Urothelium cell line (cell line): ENCODE measurements at places on chromosomes 5 and 9.

- no peak for DNase-seq
These were observed 401.1 kb downstream of the SLCO4C1 start for GRCh38 chr5:101894985-101895384.

DNA sequence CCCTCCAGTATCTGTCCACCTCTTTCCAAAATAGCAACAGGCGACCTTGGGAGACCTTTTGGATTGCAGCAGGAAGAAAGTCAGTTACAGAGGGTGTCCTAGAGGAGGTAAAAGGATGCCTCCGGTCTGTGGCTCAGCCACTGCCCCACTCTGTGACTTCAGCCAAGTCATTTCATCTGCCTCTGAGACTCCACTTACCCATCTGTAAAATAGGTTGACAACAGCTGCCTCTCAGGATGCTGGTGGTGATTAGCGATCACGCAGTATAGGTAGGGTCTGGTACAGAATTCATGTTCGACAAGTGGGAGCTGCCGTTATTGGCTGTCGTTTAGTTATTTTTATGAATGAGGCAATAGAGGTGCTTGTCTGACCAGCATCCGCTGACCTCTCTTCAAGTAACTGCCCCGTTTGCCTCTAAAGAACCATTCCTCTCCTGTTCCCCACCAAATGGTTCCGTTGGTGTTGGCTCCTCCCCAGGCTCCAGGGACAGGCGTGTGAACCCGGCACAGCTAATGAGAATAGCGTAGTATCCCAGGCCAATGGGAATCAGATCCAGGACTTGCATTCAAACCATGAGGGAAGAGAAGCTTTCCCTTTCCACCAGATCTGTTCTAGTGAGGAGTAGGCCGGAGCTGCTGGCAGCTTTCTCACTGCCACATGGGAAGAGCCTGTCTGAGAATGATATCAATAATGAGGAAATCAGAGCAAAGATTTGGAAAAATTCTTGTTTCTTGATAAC lies 64.1 kb downstream of the SMIM23 start:
- no peak for DNase-seq

- DNase-seq, result peak; percentile 58
These were observed 28.7 kb downstream of the ANXA1 start for GRCh38 chr9:73180403-73180802.

DNA sequence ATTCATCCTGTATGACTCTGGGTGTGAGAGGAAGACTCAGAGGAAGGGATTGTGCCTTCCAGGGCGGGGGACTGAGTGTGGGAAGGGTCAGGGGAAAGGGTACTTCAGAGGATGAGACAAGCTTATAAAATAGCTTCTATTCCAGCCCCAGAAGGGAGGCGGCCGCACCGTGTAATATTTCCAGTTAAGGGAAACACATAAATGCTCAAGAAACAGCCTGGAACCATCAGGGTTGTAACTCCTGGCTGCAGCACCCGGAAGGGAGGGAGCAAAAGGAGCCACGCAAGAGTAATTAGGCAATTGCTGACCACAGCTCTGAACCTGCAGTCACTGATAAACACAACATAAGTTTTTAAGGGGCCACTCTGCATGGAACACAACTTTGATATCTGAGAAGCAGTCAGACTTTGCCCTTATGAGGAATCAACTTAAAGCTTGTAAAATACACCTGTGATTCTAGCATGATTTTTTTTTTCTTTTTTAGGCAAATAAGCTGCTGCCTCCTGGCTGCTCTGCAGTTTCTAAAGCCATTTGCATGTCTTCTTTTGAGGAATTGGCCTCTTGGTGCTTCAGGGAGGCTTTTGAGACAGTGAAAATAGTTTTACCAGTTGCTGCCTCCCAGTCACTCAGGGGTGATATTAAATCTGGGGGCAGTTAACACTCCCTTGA lies 382.7 kb downstream of the ENC1 start:
- DNase-seq, result no peak

DNA sequence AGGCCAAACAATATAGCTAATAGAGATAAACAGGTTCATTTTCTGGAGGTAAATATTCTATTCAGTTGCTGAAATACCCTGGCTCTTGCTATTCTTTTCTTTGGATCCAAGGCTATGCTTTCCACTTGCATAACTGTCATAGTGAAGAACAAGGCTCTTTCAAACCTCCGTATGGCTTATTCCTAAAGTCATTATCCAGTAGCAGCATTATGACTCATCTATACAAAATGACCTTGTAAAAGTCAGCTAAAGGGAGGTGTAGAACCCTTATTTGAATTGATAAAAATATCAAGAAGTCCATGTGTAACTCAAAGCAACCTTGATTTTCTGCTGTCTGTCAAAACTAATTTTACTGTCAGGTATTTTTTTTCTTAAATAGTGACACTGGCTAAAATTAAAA lies 447.8 kb downstream of the PLK2 start:
- DNase-seq, result peak; percentile 23

DNA sequence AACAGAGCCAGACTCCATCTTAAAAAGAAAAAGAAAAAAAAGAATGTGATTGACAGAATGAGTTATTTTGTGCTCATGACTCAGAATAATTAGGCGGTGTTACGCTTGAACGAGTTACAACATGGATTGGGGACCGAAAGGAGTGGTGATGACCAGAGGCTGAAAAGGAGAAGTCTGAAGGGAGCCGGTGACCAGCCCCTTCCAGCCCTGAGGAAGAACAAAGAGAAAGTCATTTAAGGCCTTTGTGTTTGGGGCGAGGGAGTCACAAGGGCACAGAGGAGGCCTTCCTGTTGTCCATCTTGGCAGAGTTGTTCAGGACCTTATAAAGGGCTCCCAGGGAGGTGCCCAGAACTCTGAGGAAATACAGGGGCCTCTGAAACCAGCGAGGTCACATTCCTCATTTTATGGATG lies 131.6 kb downstream of the GOLPH3 start:
- no peak for DNase-seq

DNA sequence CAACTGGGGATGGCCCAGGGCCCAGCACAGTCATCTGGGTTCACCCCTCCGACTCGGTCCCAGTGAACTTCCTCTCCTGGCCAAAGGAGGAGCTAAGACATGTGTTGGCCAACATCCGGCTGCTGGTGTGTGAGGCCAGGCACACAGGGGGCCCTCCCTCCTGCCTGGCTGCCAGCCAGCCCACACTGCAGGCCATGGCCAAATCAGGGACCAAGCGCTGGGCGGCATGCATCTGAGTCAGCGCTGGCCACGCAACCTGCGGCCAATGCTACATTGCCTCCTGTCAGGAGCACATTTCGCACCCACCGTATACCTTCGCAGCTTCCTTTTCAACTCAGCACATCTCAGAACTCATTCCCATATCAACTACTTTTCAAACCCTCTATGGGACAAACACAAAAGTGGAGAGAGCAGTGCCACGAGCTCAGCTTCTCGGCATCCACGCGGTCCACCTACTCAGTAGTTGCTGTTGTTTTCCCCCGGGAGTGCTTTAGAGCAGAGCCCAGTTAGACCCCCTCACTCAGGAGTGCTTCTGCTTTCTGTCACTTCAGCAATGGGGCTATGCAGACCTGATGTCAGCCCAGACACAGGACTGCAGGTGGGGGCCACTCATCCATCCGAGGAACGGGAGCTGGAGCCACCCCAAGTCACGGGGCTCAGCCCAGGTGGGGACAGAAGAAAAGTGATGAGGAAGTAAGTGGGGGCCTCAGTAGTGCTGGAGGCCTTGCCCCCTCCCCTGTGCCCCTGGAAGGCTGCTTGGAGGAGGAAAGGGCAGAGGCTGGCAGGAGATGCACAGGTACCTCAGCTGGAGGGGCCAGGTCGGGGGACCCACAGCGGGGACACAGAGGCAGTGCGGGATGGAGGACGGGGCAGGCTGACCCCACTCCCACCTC lies 13.9 kb downstream of the NINJ1 start:
- peak; percentile 95 for DNase-seq

- DNase-seq, result no peak
These were observed 50.6 kb downstream of the LHX2 start for GRCh38 chr9:124062172-124062571.

DNA sequence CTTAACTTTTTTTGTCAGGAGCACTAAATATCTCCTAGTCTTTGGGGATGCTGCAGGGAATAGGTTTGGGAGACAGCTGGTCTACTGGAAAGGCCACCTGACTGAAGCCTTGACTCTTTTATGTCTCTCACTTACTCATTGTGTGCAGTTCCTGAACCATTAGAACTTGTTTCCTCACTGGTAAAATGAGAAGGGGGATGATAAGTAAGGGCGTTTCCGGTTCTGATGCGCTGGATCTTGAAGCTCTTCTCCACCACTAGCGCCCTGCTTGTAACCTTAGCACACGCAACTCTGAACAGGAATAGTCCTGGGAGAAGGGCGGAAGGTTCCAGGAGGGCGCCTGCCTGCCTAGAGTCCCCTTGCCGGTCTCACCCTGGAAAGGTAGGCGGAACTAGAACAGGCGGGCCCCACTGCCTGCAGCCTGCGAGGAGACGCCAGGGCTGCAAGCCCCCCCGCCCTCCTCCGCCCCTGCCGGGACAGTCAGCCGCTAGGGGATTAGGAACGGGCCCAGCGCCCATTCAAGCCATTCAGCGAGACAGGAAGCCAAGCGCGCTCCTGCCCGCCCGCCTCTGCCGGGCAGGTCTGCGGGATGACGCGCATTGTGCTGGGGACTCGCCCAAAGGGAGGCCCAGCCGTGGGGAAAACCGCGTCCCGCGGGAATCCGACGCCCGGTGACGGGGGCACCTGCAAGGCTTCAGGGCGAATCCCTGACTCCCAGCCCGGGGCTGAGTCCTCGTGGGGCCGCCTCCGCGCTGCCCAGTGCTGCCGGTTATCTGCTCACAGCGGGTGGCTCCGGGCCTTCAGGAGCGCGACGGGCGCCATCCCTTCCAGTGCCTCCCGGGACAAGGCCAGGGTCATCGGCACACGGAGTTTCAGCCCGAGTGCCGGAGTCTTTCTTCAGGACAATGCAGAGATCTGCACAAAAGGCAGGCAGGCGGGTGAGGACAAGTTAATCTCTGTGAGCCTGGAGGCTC lies 44.0 kb upstream of the XPA start:
- DNase-seq, result peak; percentile 31

- no peak for DNase-seq
These were observed 2.5 kb upstream of the RABL6 start for GRCh38 chr9:136805207-136805740.

DNA sequence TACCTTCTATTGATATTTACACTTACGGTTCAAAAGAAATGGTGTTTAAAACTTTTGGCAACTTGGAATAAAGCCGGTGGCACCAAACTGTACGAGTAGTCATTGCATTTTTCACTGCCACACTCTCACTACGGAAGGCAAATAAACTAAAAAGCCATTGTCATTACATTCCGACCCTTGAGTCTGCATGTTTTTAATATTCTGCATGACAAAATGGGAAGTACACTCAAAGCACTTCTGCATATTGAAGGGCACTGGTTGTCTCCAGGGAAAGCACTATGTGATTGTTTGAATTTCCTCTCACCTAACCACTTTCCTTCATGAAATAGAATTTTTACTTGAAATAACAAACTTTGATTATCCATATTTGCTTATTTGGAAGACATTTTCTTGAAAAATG lies 426.3 kb downstream of the CETN3 start:
- DNase-seq, result no peak

DNA sequence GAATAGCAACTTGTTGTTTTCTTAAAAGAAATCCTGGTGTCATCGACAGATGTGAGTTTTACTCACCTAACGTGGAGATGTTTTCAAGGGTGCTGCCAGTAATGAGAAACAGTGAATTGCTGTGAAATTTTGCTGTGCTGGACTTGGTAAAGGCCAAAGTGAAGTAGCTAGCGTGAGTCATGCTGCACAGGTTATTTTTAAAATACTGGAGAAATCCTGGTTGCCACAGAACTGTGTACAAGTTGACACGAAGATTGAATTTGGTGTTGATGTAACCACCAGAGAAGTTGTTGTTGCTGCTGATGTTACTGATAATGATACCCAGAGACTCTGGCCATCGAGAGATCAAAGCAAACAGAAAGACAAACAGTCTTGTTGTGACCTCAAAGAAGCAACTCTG lies 187.9 kb upstream of the NFIL3 start:
- DNase-seq, result no peak

GRCh38 chr9:98365227-98365669 lies 109.8 kb upstream of the TBC1D2 start:
- DNase-seq, result no peak

- no peak for DNase-seq
These were observed 19.2 kb downstream of the SLC23A1 start for GRCh38 chr5:139363937-139364336.

DNA sequence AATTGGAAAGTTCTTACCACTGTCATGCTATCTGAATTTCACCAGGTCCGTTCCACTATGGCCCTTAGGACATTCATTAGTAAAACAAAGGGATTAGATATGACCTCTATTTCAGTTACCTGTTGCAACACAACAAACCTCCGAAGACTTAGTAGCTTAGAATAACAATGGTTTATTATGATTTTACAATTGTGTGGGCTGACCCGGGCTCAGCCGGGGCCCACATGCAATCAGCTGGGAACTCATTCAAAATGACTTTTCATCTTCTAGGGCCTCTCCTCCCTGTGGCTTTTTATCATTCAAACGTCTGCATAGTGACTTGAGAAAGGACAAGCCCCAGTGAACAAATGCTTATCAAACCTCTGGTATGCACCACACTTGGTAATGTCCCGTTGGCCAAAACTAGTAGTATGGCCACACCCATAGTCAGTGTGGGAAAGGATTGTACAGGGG lies 2.3 kb upstream of the FBXW11 start:
- DNase-seq, result no peak
